ENCODE measurements at places on chromosomes 6 and 20.

DNA sequence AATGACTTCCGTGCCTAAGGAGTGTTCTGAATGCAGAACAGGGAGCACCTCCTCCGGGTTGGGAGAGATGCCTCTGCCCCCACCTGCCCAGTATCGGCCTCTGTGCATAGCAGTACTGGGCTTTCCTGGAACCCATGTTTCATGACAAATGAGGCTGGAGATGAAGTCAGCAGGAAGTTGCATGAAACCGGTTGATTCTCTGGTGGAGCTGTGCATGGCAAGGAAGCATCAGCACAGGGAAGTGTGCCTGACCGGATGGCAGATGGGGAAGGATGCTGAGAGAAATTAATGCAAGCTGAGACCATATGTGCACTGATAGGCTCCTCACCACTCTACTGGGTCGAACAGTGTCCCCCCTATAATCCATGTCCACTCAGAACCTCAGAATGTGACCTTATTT, 155.5 kb downstream of the CDH26 start:
- DNase-seq, result no peak

GRCh38 chr20:50293284-50294139, 102.9 kb downstream of the CEBPB start:
- no peak for DNase-seq

GRCh38 chr20:12925210-12925755, 83.5 kb upstream of the SPTLC3 start:
- DNase-seq, result no peak

- no peak for DNase-seq
Measured at GRCh38 chr20:60806354-60806753, 445.7 kb upstream of the CDH4 start.

- DNase-seq, result no peak
Measured at GRCh38 chr6:139981768-139982181, 607.3 kb upstream of the CITED2 start.

DNA sequence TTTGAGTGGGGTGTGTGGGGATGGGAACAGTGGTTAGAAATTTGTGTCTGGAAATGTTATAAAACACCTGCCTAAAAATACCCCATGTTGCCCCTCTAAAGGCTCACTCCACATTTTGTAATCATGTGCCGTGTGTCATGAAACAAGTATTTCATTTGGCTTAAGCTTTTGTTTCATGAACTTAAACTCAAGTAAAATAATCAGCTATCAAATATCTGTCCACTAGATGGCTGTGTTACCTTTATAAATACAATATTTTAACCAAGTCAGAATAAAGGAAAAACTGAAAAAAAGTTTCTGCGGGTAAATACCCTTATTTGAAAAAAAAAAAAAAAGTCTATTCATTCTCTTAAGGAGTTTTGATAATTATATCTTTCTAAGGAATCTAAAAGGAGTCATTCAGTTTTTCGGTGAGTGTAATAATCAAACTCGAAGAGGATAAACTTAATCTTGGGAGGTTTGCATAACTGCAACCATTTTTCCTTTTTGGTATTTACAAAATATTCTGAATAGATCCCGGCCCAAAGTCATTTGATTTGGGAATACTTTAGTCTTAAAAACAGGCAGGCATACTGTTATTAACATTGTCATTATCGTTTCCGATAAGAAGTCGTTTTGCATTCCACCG, 29.9 kb upstream of the MTRF1L start:
- no peak for DNase-seq

- DNase-seq, result no peak
Measured at GRCh38 chr20:41223112-41223511, 85.8 kb downstream of the PLCG1 start.

- no peak for DNase-seq
Measured at GRCh38 chr6:11824986-11825385, 46.4 kb upstream of the ADTRP start.

- no peak for DNase-seq
Measured at GRCh38 chr6:44086931-44087574, 40.2 kb downstream of the MRPL14 start.

- DNase-seq, result no peak
Measured at GRCh38 chr6:1781152-1781816, 171.6 kb downstream of the FOXC1 start.

- no peak for DNase-seq
Measured at GRCh38 chr6:53264915-53265607, 83.7 kb downstream of the ELOVL5 start.

DNA sequence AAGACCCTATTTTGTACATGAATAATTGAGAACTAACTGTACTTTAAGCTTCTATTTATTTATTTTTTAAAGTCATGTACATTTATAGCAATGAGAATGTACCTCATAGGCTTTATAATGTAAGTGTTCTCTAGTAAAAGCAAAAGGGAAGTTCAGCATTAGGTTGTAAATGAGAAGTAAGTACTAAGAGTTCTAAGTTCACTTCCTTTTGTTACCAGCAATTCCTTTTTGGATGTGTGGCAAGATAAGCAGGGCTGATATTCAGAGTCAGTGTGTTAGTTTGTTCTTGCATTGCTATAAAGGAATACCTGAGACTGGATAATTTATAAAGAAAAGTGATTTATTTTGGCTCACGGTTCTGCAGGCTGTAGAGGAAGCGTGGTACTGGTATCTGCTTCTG, 54.0 kb upstream of the CCN2 start:
- DNase-seq, result no peak

DNA sequence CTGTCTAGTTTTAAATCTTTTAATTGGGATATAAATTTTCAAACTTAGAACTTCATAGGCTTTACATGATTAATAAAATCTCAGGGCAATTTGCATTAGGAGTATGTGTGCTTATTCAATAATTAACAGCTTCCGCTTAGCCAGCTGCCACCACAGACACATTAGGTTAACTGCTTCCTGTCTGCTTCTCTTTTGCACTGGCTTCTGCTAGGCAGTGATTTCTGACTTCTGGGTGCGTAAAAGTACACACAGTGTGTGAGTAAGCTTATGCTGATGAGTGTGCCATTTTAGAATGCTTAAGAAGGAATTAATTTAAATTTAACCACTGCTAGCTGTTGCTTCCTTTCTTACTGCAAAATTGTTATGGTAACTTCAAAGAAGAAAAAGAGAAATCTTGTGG, 73.9 kb downstream of the F13A1 start:
- DNase-seq, result no peak

GRCh38 chr6:16409531-16410441, 171.4 kb downstream of the GMPR start:
- peak; percentile 19 for DNase-seq

DNA sequence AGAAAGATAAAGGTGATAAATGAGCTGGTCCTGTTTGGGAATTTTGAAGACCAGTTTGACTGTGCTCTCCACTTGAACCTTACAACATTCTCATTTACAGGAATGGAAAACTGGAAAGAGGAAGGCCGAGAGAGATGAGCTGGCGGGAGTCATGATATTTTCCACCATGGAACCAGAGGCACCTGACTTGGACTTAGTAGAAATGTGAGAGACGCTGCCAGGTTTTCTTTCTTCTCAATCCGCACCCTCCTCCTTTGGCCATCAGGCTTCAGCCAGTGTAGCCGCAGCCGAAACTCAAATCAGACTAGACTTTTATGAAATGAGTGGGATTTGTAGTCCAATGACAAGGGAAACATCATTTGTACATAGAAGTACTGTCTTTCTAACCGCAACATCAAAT, 54.7 kb upstream of the SYNJ2 start:
- no peak for DNase-seq

Measured in stimulated activated CD8-positive, alpha-beta memory T cell treated with anti-CD3 and anti-CD28 coated beads, Interleukin-12 subunit alpha, Interleukin-12 subunit beta, amount 100 ng/mL, for 4 hours (primary cell).